Foreskin fibroblast (primary cell): ENCODE measurements at places on chromosomes 13 and 19.

DNA sequence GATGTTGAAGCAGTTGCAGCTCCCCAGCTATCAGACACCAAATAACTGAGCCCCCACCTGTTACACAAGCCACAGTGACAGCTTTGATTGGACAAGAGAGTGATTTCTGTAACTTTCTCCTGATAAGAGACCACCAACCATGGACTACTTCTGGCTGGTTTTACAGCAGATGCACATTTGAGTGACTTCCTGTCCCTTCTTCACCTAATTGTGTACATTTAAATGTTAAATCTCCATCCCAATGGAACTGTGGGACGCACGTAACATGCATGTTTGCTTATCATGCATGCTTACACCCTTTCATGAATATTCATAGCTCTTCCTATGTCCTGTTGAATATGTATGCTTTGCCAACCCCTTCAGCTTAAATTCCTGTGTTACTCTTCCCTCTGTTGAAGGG, 6.0 kb upstream of the TNFSF11 start:
- DNase-seq: no peak

DNA sequence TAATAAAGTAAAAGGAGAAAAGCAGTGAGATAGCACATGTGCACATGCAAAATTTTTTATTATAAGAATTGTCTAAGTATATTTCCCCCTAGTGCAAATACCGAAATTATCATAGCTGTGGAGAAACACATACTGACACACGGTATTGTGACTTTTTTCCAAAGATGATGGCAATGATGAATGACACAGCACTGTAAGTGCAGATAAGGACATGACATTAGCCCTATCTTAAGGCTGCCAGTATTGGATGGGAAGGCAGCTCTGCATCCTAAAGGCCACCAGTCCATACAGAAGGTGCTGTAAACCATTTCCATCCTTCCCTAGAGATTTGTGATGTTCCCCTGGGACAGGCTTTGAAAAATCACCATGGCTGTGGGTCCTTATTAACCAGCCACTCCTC, 11.5 kb upstream of the MICU2 start:
- DNase-seq: no peak

- DNase-seq: peak; percentile 73
These were observed 5.7 kb downstream of the COMP start for GRCh38 chr19:18785179-18786124.

DNA sequence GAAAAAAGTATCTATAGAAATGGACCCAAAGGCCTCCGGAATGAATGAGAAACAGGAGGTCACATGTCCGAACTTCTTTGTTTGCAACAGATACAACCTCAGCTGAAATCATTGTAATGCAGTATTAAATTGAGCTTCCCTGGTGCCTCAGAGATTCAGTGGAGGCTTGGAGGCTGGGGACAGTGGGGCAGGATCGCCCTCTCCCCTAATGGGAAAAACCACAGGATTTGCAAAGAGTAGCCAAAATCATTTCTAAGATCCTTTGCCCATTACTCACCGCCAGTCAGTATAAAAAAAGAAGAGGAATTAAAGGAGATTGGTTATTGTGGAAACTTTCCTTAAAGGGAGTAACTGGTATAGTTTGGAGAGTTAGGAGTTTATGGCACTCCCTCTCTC, 30.4 kb upstream of the IRS2 start:
- peak; percentile 39 for DNase-seq

DNA sequence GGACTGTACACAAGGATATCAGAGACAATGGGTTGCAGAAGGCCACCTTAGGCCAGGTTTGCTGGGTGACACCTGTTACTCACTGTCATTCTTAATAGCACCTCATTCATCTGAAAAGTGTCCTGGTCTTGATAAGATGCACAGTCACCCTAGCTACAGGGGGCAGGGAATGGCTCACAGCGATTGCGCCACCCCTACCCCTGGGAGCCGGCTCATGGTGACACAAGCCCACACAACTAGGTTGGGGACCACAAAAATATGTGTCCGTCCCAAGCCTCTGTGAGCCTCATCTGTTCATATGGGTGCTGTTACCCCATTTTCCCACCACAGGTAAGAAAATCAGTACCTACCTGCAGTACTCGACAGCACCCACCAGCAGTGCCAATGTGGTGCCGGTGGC, 23.4 kb downstream of the MED26 start:
- no peak for DNase-seq

GRCh38 chr13:40583738-40584137, 82.7 kb downstream of the FOXO1 start:
- DNase-seq: no peak

DNA sequence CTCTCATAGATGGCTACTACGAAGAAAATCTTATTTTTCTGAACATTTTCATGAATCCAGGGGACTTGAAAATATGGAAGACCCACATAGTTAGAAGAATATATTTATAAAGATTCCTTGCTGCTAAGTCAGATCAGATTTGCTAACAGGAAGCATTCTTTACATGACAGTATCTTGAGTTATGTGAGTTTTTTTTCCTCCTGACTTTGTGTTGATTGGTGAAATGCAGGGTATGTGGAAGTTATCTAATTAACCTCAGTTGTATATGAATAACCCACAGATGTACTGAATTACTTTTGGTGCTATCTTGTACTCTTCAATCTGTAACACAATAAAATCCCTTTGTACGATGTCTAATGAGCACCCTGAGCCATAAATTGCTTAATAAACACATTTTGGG, 53.8 kb downstream of the ESD start:
- DNase-seq: peak; percentile 32

DNA sequence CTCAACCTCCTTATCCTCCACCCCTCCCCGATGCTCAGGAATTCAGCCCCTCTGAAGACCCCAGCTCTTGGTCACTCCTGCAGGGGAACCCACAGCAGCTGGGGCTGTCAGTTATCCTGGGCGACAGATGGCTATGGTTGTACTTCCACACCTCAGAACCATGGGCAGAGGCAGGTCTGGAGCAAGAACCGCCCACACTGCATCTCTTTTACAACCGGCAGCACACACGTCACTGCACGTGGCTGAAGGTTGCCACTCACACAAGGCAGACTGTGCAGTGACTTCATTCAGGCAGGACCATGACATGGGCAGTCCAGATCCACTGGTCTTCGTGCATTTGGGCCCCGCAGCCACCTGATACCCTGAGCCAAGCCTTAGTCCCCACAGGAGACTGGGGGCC, 21.5 kb upstream of the SDHAF1 start:
- no peak for DNase-seq

- peak; percentile 50 for DNase-seq
These were observed 143.3 kb upstream of the IPO5 start for GRCh38 chr13:97810152-97810551.

GRCh38 chr13:106299621-106300020, 235.8 kb downstream of the EFNB2 start:
- DNase-seq: no peak

DNA sequence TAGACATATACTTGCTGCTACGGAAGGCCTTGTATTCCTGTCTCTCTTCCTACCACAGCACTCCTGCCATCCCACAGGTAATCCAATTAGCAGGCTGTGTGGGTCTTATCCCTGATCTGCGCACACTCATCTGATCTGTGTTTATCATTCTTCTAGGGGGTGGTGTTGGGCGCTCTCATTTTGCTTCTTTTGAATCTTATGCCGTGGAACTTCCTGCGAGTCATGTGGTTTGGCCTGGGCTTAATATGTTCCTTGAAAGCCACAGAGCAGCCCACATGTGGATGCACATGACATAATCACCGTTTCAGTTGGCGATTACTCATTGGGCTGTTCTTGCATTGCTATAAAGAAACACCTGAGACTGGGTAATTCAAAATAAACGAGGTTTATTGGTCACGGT, 7.5 kb downstream of the RASA3 start:
- DNase-seq: peak; percentile 89

DNA sequence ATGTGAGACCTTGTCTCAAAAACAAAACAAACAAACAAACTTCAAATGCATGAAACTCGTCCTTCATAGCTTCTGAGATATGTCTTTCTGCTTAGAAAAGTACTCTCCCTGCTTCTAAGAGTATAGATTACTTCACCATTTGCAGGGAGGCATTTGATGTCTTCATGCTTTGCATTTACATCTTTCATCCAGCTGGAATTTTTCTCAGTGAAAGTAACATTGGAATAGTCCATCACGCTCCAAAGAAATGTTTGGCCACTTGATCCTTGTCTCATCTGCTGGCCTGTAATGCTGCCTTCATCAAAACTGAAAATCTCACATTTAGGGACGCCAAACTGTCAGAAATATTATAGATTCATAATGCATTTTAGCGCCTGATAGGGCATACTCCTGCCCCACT, 19.2 kb downstream of the PNMA8A start:
- DNase-seq: no peak

DNA sequence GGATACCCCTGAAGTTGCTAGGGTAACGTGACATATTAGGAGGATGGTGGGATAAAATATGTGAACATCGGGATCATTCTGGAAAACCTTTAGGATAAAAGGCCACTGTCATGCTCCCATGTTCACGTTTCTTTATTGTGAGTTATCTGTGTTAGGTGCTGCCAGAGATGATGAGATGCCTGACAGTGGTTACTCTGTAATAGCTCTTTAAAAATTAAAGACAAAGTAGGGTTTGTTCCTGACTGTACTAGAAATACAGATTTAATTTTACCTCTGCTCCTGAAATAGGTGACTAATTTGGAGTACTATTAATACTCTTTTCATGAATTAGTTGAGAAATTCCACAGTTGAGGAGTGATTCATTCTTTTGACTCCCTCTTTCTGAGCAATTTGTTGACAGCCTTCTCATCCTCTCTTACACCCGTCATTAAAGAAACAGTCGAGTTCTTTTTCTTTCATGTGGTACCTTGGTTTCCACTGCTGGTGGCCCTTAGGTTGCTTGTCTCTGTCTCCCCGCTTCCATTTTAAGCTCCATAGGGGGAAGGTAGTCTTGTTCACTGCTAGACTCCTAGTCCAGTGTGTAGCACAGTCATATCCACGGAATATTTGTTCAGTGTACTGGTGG, 28.4 kb downstream of the SAE1 start:
- no peak for DNase-seq

DNA sequence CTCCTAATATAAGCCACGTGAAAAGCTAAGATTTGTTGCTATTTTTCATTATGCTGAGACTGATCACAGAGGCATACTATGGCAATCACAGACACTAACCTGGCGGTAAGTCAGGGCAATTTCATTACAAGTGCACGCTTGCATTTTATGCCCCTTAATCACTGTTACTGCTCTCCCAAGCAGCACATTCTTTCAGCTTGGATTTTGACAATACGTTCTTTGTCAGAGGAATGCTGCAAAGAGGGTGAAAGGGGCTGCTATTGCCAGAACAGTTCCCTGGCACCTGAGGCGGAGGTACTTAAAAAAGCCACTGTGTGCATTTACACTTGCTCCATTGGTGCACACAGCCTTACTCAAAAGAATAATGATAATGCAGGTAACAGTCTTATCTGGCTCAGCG, 346.6 kb downstream of the RFC3 start:
- no peak for DNase-seq

- no peak for DNase-seq
These were observed 294.6 kb downstream of the ITGBL1 start for GRCh38 chr13:101747039-101747438.

- DNase-seq: no peak
These were observed 326.1 kb upstream of the TSHZ3 start for GRCh38 chr19:31675193-31675913.

GRCh38 chr13:77729502-77730221, 32.2 kb downstream of the SLAIN1 start:
- no peak for DNase-seq

DNA sequence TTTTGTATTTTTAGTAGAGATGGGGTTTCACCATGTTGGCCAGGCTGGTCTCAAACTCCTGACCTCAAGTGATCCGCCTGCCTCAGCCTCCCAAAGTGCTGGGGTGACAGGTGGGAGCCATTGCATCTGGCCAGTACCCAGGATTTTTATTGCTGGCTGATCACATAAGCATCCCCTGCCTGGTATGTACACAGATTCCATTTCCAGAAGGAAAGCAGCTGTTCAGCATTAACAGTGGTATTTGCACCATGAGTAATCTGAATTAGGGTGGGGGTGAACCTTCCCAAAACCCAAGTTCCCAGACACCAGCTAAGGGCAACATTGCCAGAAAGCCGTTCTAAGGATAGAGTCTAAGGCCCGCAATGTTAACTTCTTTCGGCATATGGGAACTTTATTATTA, 7.3 kb downstream of the ZNF555 start:
- peak; percentile 28 for DNase-seq

- DNase-seq: peak; percentile 50
These were observed 16.6 kb downstream of the CKM start for GRCh38 chr19:45306040-45306439.

DNA sequence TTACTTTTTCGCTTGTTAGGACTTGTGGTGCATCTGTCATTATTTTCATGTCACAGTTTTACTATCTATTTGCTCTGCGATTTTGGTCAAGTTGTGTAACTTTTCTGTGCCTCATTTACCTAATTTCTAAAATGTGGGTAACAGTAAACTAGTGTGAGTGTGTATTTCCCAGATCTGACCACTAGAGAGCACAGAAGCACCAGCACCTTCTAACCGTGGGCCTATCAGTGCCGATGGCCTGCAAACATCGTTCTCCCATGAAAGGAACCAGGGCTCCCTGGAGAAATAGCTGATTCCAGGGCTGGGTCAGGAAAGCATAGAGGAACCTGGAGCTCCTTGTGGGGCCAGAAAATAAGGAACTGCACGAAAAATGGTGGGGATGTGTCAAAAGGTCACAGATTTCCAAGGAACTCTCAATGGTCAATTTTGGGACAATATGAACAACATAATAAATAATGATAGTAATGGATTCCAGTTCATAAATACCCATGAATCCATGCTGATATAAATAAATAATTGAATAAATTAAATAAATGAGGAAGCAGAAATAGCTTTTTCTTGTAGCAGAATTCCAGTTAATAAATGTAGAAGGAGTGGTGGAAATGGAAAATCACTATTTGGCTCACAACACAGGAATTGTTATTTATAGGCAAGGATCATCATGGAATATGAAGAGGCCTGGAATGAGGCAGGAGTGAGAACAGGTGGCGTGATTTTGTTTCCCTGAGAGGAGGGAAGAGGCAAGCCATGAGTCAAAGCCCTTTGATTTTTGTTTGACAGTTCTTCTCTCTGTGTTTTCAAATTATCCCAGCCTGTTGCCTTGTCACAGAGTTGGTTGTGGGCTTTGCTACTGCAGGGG, 31.1 kb downstream of the CEACAM8 start:
- DNase-seq: peak; percentile 74

GRCh38 chr13:81498969-81499368, 1158.0 kb upstream of the SPRY2 start:
- DNase-seq: no peak

GRCh38 chr13:101429733-101430132, 13.4 kb upstream of the NALCN start:
- DNase-seq: no peak

- DNase-seq: no peak
These were observed 76.7 kb downstream of the TEX26 start for GRCh38 chr13:31009166-31009565.

- no peak for DNase-seq
These were observed 1.7 kb downstream of the COX7A1 start for GRCh38 chr19:36150586-36150985.

- peak; percentile 57 for DNase-seq
These were observed 1.5 kb upstream of the BCAT2 start for GRCh38 chr19:48812094-48812929.
